LHCN-M2 (cell line): ENCODE measurements at places on chromosomes 12 and 14. TPM values are rescaled to one million over a fixed set of nuclear protein-coding genes. Genes with fewer than 3 reads are reported as not detected.

The FGF6 gene
- total RNA-seq: not detected in 2 replicates

The KCNC2 gene
- not detected in 2 replicates for total RNA-seq

The CMTM5 gene
- not detected in 2 replicates for total RNA-seq

The KLRC4 gene
- not detected in 2 replicates for total RNA-seq

The LARP4 gene
- total RNA-seq: 22.3 and 27.9 TPM in 2 replicates

The ERP27 gene
- total RNA-seq: not detected in 2 replicates

The MAP4K5 gene
- 149 and 175 TPM in 2 replicates for total RNA-seq

The FAM181A gene
- not detected in 2 replicates for total RNA-seq

The LGR5 gene
- total RNA-seq: 0.06 TPM in 2 replicates

The ARHGAP9 gene
- 0.23 TPM in 1 of 2 replicates, not detected in the other for total RNA-seq

The DCN gene
- 447 and 478 TPM in 2 replicates for total RNA-seq

The CKB gene
- 17.7 and 46.7 TPM in 2 replicates for total RNA-seq

The KLHL33 gene
- total RNA-seq: not detected in 2 replicates

The MUCL1 gene
- not detected in 2 replicates for total RNA-seq

The CCDC177 gene
- total RNA-seq: not detected in 2 replicates

The PLEKHD1 gene
- total RNA-seq: 0.06 TPM in 1 of 2 replicates, not detected in the other

The SPRYD4 gene
- 2.1 and 2.6 TPM in 2 replicates for total RNA-seq

The TEX52 gene
- total RNA-seq: not detected in 2 replicates
